SJSA1 (cell line): ENCODE measurements at places on chromosomes 2 and 18. TPM values are rescaled to one million over a fixed set of nuclear protein-coding genes. Genes with fewer than 3 reads are reported as not detected.

DNA sequence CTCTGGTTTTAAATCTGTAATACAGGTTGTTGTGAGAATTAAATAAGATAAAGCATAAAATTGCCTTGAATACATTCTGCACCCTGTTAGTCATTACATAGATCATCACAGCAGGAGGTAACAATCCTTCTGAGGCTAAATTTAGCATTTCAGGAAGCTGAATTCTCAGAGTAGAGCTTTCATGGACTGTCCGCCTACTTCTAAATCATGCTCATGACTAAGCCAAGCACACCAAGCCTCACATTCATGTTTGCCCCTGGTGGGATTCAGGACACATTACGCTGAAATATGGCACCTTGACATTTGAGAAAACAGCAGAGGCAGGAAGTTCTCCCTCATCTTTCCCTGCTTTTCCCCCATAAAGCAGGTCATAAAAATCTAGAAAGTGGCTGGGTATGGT lies 16.6 kb upstream of the PIK3C3 start:
- H3K27ac ChIP-seq = no peak overlapping the region
- peaks cover 33% of the 10 kb centered on the region for H3K4me1 ChIP-seq
- no peak for DNase-seq
- no peak overlapping the region for H3K4me3 ChIP-seq
- no peaks in the 10 kb centered on the region for H3K27me3 ChIP-seq

CAVIN2 gene
- 26.4 and 28.1 TPM in 2 replicates for total RNA-seq

ITPRIPL1 gene
- 0.50 and 0.55 TPM in 2 replicates for total RNA-seq

CCL20 gene
- total RNA-seq = not detected in 2 replicates

GRCh38 chr18:61400716-61401115 lies 67.5 kb downstream of the CDH20 start:
- no peaks in the 10 kb centered on the region for H3K36me3 ChIP-seq
- H3K27me3 ChIP-seq = no peaks in the 10 kb centered on the region
- no peak overlapping the region for H3K27ac ChIP-seq
- no peak overlapping the region for H3K4me3 ChIP-seq
- no peaks in the 10 kb centered on the region for H3K4me1 ChIP-seq

GRCh38 chr2:225670111-225670974 lies 270.8 kb downstream of the NYAP2 start:
- no peaks in the 10 kb centered on the region for H3K27me3 ChIP-seq
- no peak overlapping the region for H3K27ac ChIP-seq
- H3K36me3 ChIP-seq = no peaks in the 10 kb centered on the region
- no peak overlapping the region for H3K4me3 ChIP-seq
- H3K4me1 ChIP-seq = no peaks in the 10 kb centered on the region; the same call in 1 of the 2 replicates

- no peaks in the 10 kb centered on the region for H3K4me1 ChIP-seq
- DNase-seq = no peak
- no peak overlapping the region for H3K27ac ChIP-seq
- peaks cover 9% of the 10 kb centered on the region; the same call in 1 of the 2 replicates for H3K27me3 ChIP-seq
Measured at GRCh38 chr2:227234429-227234828, 70.0 kb downstream of the COL4A3 start.
